ENCODE measurements at places on chromosomes 1 and 21. TPM values are rescaled to one million over a fixed set of nuclear protein-coding genes. Genes with fewer than 3 reads are reported as not detected.

PRAMEF33 gene
- not detected for total RNA-seq

POFUT2 gene
- 24.0 TPM for total RNA-seq

- H3K36me3 ChIP-seq: peaks cover 77% of the 10 kb centered on the region
- H3K27ac ChIP-seq: no peak overlapping the region
- no peaks in the 10 kb centered on the region for H3K27me3 ChIP-seq
- no peak overlapping the region for H3K4me3 ChIP-seq
These were observed 6.0 kb downstream of the PABPC4 start for GRCh38 chr1:39570477-39571177.

DNA sequence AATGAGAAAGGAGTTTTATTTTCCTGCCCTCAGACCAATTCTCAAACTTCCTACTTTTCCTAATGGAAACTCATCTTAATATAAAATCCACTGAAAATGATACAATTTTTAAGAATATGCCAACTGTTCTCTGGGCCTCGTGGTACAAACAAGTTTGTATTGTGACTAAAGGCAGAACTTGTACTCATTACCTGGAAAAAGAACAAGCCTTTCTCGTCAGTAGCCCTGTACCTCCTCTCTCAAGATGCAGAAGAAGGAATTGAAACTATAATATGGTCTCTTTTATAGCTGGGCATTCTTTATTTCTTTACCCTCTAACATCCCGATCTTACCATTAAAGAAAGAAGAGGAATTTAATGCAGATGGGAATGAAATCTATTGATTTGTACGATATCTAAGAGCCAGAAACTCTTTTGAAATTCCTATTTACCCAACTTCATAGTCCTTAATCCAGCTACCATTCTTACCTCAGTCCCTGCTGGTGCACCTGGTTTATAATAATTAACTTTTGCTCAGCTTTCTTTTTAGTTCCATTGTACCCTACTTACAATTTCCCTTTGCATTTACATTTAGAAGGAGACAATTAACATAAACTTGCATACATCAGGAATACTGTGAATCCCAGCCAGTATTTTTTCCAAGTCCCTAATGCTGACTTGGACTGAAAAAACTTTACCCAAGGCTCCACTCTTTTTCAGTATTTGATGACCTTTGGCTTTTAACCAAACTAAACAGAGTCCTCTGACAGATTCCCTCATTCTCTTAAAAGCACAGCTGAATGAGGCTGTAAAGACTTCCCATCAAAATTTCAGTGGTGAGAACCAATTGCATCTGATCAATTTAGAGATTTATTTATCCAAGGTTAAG, 1162.4 kb downstream of the BRINP3 start:
- no peaks in the 10 kb centered on the region for H3K27me3 ChIP-seq
- no peaks in the 10 kb centered on the region for H3K36me3 ChIP-seq
- no peaks in the 10 kb centered on the region for H3K4me1 ChIP-seq
- DNase-seq: no peak
- H3K4me3 ChIP-seq: no peak overlapping the region
- no peak overlapping the region for H3K27ac ChIP-seq

DNA sequence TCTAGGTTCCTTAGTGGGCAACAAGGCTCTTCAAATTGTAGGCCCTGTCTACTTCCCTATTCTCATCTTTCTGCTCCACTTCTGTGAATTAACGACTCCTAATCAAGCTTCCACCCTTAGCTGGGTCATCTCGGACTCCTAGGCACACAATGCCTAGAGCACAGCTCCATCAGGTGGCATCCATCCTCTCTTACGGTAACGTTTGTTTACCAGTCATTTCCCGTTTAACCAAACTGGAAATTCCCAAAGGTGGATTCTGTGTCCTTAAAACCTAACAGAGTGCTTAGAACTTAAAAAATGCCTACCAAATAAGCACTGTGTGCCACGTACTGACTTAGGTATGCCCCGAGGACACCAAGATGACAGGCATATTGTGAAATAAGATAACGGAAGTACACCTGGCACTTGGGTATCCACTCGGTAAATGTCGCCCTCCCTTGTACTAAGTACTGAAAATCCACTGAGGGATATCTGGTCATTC, 1.5 kb downstream of the PARP1 start:
- H3K4me3 ChIP-seq: peak overlapping the region; percentile 71
- H3K36me3 ChIP-seq: no peaks in the 10 kb centered on the region
- peak; percentile 30 for DNase-seq
- peak overlapping the region; percentile 77 for H3K27ac ChIP-seq

SDC3 gene
- total RNA-seq: 0.49 TPM

DNA sequence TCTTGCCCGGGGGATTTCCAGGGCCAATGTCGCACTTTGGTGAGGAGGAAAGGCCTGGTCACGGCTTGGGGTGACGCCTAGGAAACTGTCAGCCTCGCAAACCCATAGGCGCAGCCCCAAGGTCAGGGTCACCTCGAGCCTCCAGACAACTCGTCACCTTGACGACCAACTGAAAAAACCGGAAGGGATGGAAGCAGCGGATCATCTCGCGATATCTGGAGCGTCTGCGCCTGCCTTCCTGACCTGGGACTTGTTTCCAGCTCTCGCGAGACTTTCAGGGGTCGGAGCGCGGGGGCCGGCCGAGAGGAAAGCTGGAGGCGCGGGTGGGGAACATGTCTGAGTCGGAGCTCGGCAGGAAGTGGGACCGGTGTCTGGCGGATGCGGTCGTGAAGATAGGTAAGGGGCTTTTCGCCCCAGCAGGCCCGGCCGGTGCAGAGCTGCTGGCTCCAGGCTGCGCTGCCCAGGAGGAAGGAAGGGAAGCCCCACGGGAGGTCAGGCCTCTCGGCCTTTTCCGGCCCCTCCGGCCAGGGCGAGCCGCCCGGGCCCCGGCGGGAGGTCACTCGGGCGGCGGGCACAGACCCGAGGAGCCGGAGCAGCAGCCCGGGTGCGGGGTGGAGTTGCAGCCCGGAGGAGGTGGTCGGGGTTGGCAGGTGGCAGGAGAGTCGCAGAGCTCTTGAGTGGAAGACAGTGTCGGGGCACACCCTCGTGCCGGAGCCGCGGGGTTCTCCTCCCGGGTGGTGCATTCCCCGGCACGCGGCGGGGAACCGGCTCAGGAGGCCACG, 47.2 kb upstream of the NBL1 start:
- peak; percentile 99 for DNase-seq
- H3K4me1 ChIP-seq: peaks cover 52% of the 10 kb centered on the region
- peak overlapping the region; percentile 78 for H3K4me3 ChIP-seq
- H3K27ac ChIP-seq: peak overlapping the region; percentile 88
- no peaks in the 10 kb centered on the region for H3K36me3 ChIP-seq

GBP4 gene
- total RNA-seq: not detected

DNA sequence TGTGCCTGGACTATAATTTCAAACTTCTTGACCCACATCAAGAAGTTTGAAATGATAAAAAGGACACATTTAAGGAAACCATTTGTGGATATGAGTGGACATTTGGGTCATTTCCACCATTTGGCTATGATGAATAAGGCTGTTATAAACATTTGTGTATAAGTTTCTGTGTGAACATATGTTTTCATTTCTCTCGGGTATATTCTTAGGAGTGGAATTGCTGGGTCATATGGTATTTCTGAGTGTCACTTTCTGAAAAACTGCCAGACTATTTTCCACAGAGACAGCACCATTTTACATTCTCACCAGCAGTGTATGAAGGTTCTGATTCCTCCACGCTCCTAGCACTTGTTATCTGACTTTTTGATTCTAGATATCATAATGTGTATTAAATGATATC, 50.8 kb downstream of the GPR137B start:
- no peaks in the 10 kb centered on the region for H3K27me3 ChIP-seq
- no peak for DNase-seq
- no peaks in the 10 kb centered on the region for H3K36me3 ChIP-seq
- no peaks in the 10 kb centered on the region for H3K4me1 ChIP-seq
- H3K4me3 ChIP-seq: no peak overlapping the region
- no peak overlapping the region for H3K27ac ChIP-seq

ZNF691 gene
- total RNA-seq: 7.8 TPM

- DNase-seq: no peak
- no peaks in the 10 kb centered on the region for H3K27me3 ChIP-seq
- H3K36me3 ChIP-seq: no peaks in the 10 kb centered on the region
- H3K4me1 ChIP-seq: peaks cover 7% of the 10 kb centered on the region
These were observed 355.5 kb downstream of the LMO4 start for GRCh38 chr1:87684194-87684593.

SIK1 gene
- 4.5 TPM for total RNA-seq

GRCh38 chr1:56033321-56034037, 545.9 kb downstream of the PLPP3 start:
- H3K36me3 ChIP-seq: no peaks in the 10 kb centered on the region
- H3K27ac ChIP-seq: no peak overlapping the region
- H3K4me3 ChIP-seq: no peak overlapping the region
- H3K4me1 ChIP-seq: no peaks in the 10 kb centered on the region

CFHR2 gene
- not detected for total RNA-seq

- H3K27ac ChIP-seq: peak overlapping the region; percentile 66
- DNase-seq: no peak
These were observed 1.6 kb downstream of the AGO4 start for GRCh38 chr1:35809114-35810095.

CALML6 gene
- total RNA-seq: 0.11 TPM

DNA sequence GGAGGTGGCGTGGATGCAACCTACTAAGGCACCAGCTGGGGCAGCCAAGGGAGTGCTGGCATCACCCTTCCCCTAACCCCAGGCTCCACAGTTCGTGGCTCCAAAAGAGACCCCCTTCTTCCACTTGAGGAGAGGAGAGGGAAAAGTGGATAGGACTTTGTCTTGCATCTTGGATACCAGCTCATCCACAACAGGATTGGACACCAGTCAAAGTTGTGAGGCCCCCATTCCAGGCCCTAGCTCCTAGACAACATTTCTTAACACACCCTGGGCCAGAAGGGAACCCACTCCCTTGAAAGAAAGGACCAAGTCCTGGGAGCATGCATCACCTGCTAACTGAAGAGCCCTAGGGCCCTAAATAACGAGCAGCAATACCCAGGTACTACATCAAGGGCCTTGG, 372.6 kb upstream of the PLXNA2 start:
- H3K27me3 ChIP-seq: no peaks in the 10 kb centered on the region
- no peak overlapping the region for H3K27ac ChIP-seq
- no peaks in the 10 kb centered on the region for H3K36me3 ChIP-seq
- no peaks in the 10 kb centered on the region for H3K4me1 ChIP-seq

DNA sequence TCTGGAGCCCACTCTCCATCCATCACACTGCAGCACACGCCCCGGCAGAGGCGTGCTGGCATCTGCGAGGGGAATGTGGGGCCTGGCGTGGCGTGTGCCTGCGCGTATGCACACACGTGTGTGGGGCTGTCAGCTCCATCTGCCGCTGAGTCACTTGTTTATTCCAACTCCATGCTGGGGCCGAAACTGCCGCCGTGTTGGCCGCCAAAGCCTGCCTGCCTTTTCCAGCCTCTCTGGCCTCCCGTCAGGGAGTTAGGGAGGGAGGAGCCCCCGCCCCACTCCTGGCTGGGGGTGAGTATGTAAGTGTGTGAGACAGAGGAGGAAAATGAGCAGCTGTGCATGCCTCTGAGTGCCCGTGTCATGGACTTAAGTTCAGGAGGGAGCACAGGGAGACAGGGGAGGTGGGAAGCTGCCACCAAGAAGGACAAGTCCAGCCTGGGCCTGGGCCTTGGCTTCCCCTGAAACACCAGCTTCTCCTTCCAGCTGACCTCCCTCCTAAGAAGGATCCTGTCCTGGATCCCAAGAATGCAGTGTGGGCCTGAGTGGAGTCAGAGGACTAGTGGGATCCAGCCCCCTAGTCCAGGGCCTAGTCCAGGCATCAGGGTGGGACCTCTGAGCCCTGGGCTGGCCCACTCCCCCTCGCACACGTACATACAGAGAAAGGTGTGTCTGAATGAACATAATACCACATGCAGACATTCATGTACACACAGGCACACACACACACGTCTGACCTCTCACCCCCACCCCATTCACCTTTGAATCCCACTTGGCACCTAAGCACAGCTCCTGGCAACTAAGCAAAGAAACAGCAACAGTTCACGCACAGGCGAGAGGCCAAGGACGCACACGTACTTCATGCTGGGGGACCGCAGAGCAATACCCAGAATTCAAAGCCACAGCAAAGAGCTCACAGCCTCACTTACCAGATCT, 24.7 kb downstream of the MEF2D start:
- DNase-seq: peak; percentile 34
- peak overlapping the region; percentile 29 for H3K27ac ChIP-seq
- no peaks in the 10 kb centered on the region for H3K27me3 ChIP-seq
- peaks cover 66% of the 10 kb centered on the region for H3K4me1 ChIP-seq

UBE2J2 gene
- 22.1 TPM for total RNA-seq

DNA sequence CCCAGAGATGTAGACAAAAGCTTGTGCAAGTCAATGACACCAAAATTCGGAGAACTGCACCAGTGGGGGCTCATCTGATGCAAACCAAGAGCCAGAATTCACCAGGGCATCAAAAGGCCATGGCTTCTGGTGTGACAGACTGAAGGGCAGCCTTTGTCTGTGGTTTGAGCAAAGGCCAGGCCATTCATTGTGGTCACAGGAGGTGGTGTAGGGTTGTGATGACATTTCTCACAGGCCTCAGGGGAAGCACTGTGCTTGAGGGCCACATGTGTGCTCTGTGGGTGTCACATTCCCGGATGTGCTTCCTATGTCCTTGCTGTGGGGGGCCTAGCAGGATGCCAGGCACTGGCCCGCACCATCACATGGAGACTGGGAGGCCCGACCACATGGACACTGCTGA, 22.5 kb upstream of the KCNE1 start:
- H3K36me3 ChIP-seq: no peaks in the 10 kb centered on the region
- H3K4me3 ChIP-seq: no peak overlapping the region
- H3K27ac ChIP-seq: no peak overlapping the region
- no peaks in the 10 kb centered on the region for H3K27me3 ChIP-seq
- H3K4me1 ChIP-seq: peaks cover 22% of the 10 kb centered on the region

DNA sequence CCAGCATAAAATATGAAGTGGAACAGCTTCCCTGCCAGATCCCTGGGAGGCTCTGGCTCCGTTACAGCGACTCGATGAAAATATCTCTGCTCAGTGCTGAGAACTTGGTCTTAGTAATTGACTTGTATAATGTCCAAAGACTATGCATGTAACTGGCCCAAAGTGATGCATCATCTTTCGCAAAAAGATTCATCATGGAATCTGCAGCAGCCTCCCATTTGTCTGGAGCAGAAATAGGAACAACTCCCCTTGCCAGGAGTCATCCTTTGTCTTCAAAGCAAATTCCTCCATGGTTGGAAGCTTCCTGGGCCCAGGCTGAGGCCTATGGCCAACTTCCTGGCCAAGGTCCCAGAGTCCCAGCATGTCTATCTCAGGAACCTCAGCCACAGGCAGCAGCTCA, 16.9 kb upstream of the SLC6A17 start:
- H3K27me3 ChIP-seq: peaks cover 51% of the 10 kb centered on the region
- H3K36me3 ChIP-seq: no peaks in the 10 kb centered on the region
- no peak overlapping the region for H3K27ac ChIP-seq

WLS gene
- not detected for total RNA-seq

- no peak overlapping the region for H3K4me3 ChIP-seq
- DNase-seq: no peak
- peaks cover 24% of the 10 kb centered on the region for H3K4me1 ChIP-seq
- no peaks in the 10 kb centered on the region for H3K27me3 ChIP-seq
- no peak overlapping the region for H3K27ac ChIP-seq
- peaks cover 53% of the 10 kb centered on the region for H3K36me3 ChIP-seq
These were observed 3.8 kb downstream of the STRIP1 start for GRCh38 chr1:110038271-110038670.

All from HepG2 (cell line).